Breast epithelium (tissue), 4 donors: ENCODE measurements at places on chromosomes 4 and X. TPM values are rescaled to one million over a fixed set of nuclear protein-coding genes. Genes with fewer than 3 reads are reported as not detected.

BBS7 gene
- total RNA-seq = 12.5 TPM

DNA sequence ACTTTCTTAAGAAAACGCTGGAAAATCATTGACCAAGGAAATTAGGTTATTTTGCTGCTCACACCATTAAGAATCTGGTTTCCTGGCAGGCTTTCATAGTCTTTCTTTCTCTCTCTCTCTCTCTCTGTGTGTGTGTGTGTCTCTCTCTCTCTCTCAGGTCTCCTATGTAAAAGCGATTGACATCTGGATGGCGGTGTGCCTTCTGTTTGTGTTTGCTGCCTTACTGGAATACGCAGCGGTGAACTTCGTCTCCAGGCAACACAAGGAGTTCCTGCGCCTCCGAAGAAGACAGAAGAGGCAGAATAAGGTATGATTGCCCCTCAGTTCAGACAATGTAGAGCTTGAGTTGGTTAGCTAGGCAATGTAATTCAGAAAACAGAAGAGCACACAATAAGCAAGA, 161.2 kb downstream of the GLRA2 start:
- H3K4me1 ChIP-seq = no peaks in the 10 kb centered on the region
- H3K27ac ChIP-seq = no peak overlapping the region
- H3K36me3 ChIP-seq = no peaks in the 10 kb centered on the region
- no peaks in the 10 kb centered on the region for H3K27me3 ChIP-seq
- no peak for DNase-seq
- no peak overlapping the region for H3K4me3 ChIP-seq

DNA sequence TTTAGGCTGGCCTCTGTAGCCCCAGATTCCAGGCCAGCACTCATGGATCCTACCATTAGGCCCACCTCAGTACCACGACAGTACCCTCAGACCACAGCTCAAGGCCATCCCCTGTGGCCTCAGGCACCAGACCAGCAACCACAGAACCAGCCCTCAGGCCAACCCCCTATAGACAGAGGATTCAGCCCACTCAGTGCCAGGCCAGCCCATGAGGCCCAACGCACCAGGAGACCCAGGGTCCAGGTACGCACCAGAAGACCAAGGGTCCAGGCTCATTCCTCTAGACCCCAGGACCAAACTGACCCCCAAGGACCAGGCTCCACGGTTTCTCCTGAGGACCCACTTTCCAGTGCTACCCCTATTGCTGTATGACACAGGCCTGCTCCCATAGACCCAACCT, 39.5 kb upstream of the MAGEC2 start:
- H3K27ac ChIP-seq = no peak overlapping the region
- no peaks in the 10 kb centered on the region for H3K36me3 ChIP-seq
- DNase-seq = no peak
- H3K4me1 ChIP-seq = no peaks in the 10 kb centered on the region
- no peaks in the 10 kb centered on the region for H3K27me3 ChIP-seq

DNA sequence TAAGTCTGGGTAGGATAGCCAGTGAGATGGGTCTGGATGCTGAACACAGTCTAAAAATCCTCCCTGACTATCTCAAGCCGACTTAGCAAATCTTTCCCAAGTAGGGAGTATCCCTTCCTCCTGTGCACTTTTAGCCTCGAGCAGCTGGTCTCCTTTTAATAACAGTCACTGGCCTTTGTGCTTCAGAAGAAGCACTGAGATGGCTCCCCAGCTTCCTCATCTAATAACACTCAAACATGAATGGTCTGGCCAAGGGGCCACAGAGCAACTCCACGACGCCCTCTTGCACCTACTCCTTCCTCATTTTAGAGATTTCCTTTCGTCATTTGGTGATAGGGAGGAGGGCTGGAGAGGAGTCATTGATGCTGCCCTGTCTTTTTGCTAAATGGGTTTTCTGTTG, 78.8 kb upstream of the TMEM150C start:
- no peaks in the 10 kb centered on the region for H3K36me3 ChIP-seq
- no peak overlapping the region for H3K4me3 ChIP-seq
- no peaks in the 10 kb centered on the region for H3K27me3 ChIP-seq
- H3K27ac ChIP-seq = no peak overlapping the region

- DNase-seq = no peak
- no peaks in the 10 kb centered on the region for H3K4me1 ChIP-seq
- no peaks in the 10 kb centered on the region for H3K27me3 ChIP-seq
- no peak overlapping the region for H3K4me3 ChIP-seq
- no peaks in the 10 kb centered on the region for H3K36me3 ChIP-seq
These were observed 15.4 kb downstream of the SETD7 start for GRCh38 chr4:139540632-139541031.
